Left colon (tissue), 2 donors: ENCODE measurements at places on chromosomes 11 and 22. TPM values are rescaled to one million over a fixed set of nuclear protein-coding genes. Genes with fewer than 3 reads are reported as not detected.

DNA sequence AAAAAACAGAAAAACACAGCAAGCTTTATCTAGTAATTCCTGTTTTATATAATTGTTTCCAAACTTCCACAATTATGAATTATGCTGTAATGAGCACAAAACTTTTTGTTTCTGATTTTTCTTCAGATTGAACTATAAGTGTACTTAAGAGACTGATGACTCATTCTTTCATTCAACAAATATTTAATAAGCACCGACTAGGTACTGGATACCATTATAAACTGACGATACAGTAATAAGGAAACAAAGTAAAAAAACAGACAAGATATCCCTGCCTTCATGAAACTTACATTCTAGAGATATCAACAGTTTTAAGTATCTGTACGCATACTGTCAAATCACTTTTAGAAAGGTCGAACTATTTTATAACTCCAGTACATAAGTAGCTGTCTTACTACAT, 78.6 kb downstream of the ME3 start:
- DNase-seq, result no peak

The RPL3 gene
- 1,637 TPM for total RNA-seq

The SYT7 gene
- total RNA-seq, result 18.6 TPM

- DNase-seq, result no peak
These were observed 10.8 kb upstream of the TECTA start for GRCh38 chr11:121090145-121090721.

The SHANK3 gene
- total RNA-seq, result 4.8 TPM

DNA sequence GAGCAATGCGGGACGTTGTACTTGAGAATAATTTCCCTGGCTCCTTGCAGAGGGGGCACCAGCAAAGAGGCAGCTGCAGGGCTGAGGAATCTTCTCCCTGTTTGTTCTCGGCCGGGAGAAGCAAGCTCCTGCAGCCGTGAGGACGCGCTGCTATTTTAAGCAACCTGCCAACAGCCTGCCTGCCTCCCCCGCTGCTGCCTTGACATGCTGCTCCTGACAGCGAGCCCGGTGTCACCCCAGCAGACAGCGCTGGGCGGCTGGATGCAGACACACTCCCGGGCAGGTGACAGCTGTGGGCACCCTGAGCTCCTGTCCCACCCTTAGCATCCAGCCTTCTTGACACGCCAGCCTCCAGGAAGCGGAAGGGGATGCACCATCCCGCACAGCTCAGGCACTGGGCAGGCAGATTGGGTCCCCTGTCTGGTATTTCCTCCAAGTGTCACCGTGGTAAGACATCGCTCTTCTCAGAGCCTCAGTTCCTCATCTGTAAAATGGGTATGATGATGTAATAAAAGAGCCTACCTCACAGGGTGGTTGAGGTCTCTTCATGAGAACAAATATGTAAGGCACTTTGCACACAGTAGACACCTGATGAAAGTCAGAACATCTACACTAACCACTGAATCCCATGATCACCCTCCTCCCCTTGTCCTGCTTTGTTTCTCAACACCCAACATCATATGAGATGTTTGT, 530.6 kb downstream of the MN1 start:
- no peak for DNase-seq

The MFRP gene
- total RNA-seq, result not detected

- DNase-seq, result no peak
These were observed 24.9 kb downstream of the SREBF2 start for GRCh38 chr22:41857860-41858199.

The TYR gene
- not detected for total RNA-seq

DNA sequence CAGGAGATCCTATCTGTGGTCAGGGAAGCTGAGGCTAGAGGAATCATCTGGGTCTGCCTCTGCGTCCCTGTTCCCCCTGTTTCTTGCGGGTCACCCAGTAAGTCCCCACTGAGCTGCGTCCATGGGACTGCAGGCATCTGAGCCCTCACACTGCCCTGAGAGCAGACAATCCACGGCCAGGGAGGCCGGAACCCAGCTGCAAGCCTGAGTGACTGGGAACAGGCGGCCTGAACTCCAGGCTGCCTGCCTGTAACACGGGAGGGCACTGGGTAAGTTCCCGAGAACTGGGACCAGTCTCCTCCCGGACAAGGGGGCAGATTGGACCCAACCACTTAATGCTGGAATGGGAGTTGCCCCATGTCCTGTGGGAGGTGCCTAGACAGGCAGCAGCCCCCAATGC, 727.4 kb downstream of the BRD1 start:
- no peak for DNase-seq

DNA sequence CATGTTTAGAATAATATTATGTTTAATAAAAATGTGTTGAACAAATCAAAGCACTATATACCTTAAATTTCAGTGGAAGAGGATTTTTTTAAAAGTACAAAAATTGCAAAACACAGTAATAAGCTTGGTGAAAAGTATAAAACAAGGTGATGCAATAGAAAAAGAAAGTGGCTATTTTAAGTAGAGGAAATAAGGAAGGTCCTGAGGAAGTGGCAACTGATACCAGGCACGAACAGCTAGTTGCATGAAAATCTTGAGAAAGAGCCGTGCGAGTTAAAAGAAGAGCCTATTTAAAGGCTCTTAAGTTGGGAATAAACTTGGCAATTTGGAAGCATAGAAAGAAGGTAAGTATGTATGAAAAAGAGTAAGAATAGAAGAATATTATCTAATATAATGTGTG, 1679.3 kb downstream of the LRRC4C start:
- DNase-seq, result no peak

The SLC6A5 gene
- not detected for total RNA-seq

- no peak for DNase-seq
These were observed 19.2 kb upstream of the ADSL start for GRCh38 chr22:40326905-40327735.

The MYEOV gene
- total RNA-seq, result 8.0 TPM

The CFAP300 gene
- total RNA-seq, result 0.50 TPM

The TMEM134 gene
- total RNA-seq, result 63.6 TPM

The ALDH3B1 gene
- 20.2 TPM for total RNA-seq

GRCh38 chr11:65592858-65593517, 2.6 kb downstream of the KCNK7 start:
- DNase-seq, result no peak

DNA sequence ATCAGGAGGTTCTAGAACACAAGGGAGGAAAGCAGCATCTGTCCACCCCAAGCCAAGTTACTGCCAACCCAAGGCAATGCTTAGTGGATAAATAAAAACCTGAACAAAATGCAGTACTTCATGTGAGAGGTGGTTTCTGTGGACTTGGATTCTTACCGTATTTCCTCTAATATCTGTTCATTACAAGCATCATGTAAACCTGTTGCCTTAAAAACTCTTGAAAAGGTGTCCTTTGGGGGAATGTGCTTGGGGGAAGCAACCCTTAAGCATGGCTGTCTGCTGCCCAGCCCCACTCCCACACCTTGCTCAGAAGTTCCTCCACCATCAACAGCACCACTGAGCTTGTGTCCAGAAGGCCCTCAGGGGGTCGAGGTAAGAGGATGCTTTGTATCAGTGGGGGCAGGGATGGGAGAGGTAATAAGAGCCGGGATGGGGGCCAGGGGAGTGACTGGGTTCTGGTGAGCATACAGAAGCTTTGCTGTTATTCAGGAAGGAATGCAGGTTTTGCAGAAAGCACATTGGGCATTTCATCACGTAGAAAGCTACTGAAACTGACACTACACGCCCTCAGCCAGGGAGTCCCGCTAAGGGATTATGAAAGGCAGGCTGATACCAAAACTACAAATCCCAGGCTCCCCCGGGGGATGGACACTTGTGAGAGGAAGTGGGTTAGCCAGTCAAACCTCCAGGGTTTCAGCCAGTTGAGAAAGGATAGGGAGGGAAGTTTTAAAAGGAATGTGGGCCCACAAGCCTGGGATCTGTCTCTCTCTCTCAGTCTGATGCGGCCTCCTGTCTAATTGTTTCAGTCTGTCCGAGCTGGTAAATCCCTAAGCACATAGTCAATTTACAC, 52.0 kb downstream of the KCNJ1 start:
- no peak for DNase-seq

- no peak for DNase-seq
These were observed 232.5 kb downstream of the RAB38 start for GRCh38 chr11:87942786-87943185.

GRCh38 chr11:9571071-9571762, 2.3 kb upstream of the WEE1 start:
- no peak for DNase-seq

DNA sequence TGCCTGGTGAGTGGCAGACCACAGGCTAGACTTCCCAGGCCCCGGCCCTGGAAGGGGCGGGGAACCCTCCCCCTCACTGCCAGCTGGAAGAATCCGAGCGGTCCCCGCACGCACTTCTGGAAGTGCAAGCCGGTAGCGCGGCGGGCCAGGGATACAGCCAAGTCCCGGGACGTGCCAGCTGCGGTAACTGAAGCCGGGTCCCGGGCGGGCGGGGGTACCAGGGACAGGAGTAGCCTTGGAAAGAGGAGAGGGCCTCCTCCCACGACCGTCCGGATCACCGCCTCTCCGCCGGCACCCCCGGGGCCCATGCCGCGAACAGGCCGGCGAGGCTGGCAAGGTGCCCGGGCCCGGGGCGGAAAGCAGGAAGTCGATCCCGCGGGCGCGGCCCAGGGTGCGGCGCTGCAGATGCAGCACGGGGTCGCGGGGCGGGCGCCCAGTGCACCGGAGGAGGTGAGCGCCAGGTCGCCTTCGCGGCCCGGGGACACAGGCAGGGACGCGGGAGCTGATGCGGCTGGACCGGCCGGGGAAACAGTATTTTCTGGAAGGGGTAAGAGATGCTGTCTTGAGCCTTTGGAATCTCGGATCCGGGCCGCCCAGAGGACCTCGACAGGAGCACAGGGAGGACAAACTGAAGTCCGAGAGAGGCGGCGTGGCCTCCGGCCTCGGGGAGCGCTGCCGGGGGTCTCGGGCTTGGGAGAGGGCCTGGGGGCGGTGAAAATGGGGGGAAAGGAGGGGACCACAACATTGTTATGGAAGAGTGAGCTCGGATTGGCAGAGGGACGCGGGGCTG, 783 bp upstream of the SLC35C1 start:
- DNase-seq, result peak; percentile 92

GRCh38 chr11:32332990-32333319, 102.4 kb downstream of the WT1 start:
- no peak for DNase-seq

The LRRC32 gene
- 15.6 TPM for total RNA-seq

- no peak for DNase-seq
These were observed 279.1 kb downstream of the BRD1 start for GRCh38 chr22:49548356-49549202.

- DNase-seq, result no peak
These were observed 122.8 kb downstream of the HIPK3 start for GRCh38 chr11:33379947-33380346.

DNA sequence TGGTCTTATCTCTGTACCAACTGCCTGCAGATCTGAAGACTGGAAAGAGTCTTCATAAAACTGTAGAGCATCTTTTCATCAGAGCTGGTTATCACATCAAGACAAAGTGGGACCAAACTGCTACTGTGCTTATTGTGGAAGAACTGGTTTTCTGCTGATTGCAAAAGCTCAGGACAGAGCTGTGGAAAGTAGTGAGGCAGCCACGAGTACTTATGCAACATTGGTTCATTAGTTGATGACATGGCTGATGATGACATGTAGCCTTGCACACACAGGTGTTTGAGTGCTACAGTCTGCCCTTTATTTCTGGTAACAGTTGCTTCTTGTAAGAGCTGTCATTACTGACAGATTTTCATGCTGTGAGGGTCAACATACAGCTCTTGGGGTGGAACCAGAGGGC, 185.4 kb upstream of the GUCY1A2 start:
- DNase-seq, result no peak

The C11orf16 gene
- not detected for total RNA-seq

The MUC6 gene
- not detected for total RNA-seq

The C11orf86 gene
- 82.9 TPM for total RNA-seq

- no peak for DNase-seq
These were observed 81.3 kb upstream of the TP53I11 start for GRCh38 chr11:45031912-45032519.

The RIC3 gene
- total RNA-seq, result 3.3 TPM

The KDELR3 gene
- 22.7 TPM for total RNA-seq

DNA sequence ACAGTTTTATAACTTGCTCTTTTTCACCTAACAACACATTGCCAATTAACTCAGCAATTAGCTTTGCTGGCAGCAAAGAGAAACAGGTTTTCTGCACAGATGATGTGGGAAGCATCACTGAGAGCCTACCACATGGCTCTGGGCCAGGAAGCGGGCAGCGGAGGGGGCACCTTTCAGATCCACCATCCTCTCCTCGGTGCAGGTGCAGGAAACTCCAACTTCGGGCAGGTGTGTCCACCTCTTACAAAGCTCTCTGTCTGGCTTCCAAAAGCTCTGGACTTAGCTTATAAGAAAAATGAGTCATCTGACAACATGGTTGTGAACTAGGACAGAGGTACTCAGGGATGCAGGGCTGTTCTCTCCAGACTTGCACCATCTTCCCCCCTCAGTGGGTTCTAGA, 77.0 kb downstream of the RPS6KA4 start:
- no peak for DNase-seq

The C11orf58 gene
- 60.2 TPM for total RNA-seq

The CREB3L1 gene
- total RNA-seq, result 200 TPM

DNA sequence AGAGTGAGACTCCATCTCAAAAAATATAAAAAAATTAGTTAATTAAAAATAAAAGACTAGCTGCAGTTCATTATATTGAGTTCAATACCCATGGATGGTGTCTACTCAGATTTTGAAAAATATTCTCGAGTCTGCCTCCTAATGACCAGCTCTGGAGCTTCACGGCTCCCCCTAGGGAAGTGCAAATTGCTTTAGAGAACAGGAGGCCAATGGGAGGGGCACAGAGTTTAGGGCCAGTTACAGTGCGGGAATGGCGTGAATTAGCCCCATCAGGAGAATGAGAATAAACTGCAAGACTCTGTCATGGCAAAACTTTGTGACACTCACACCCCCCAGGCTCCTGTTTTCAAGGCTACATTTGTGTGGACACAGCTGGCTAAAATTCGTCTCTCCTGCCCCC, 4.6 kb downstream of the FGF4 start:
- DNase-seq, result no peak

The JHY gene
- total RNA-seq, result 1.9 TPM

- no peak for DNase-seq
These were observed 791.0 kb downstream of the FAM181B start for GRCh38 chr11:81942646-81943045.

The OR52H1 gene
- total RNA-seq, result 0.27 TPM

The TRPC6 gene
- total RNA-seq, result 1.3 TPM

The GTSE1 gene
- total RNA-seq, result 2.2 TPM

GRCh38 chr22:19974935-19975706, 33.5 kb upstream of the TXNRD2 start:
- DNase-seq, result no peak

The CD248 gene
- 13.7 TPM for total RNA-seq

- no peak for DNase-seq
These were observed 23.6 kb downstream of the OR52E1 start for GRCh38 chr11:5092821-5093585.
